ENCODE measurements at places on chromosomes 2 and 18.

DNA sequence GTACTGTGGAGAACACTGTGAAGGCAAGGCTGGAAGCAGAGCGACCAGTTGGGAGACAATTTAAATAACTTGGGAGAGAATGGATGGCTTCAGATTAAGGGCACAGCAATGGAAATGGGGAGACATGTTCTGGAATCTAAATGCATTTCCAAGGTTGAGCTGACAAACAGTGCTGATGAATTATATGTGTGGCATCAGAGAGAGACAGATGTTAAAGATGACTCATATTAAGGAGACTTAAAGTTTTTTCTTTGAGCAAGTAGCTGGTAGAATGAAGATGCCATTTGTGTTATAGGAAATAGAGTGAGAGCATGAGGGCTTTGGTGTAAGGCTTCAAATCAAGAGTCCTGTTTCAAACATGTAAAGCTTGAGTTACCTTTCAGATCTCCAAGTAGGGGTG is 441.8 kb downstream of the SETBP1 start:
- DNase-seq: no peak

GRCh38 chr2:75801234-75801982 is 90.7 kb upstream of the GCFC2 start:
- DNase-seq: no peak

- DNase-seq: no peak
Measured at GRCh38 chr2:203751685-203752271, 45.3 kb downstream of the CD28 start.

DNA sequence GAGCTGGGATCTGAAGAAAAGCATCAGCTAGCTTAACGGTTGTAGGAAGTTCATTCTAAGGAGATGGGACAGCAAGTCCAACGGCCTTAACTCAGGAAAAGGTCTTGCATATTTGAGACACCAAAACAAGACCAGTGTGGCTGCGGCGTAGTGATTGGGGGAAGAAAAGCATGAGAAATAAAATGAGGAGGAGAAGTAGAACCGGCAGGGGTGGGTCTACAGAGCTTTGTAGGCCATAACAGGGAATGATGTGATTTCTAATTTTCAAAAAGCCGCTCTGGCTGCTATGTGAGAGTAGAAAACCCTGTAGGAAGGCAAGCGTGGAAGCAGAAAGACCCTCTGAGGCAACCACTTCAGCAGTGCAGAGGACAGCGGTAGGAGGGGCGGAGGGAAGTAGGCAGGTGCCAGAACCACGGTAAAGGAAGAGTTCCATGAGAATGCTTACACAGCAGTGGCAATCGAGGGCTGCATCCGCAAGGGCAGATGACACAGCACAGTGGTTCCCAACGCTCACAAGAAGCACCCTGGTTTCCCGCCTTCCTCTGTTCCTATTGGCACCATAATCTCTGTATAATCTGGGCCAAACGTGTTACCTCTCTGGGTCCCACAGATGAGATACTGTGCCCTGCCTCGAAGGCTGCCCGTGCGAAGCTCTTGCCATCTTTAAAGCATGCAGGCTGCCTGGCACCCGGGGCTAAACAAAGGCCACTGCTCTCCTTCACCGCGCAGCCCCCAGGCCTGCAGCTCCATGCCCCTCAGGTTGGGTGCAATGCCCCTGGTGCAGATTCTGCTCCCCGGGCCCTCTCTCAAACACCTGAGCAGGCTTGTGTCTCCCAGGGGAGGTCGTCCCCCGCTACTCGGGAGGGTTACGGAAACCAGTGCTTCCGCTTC is 795 bp downstream of the ANKRD39 start:
- no peak for DNase-seq

GRCh38 chr18:77505499-77505898 is 255.9 kb downstream of the GALR1 start:
- no peak for DNase-seq

DNA sequence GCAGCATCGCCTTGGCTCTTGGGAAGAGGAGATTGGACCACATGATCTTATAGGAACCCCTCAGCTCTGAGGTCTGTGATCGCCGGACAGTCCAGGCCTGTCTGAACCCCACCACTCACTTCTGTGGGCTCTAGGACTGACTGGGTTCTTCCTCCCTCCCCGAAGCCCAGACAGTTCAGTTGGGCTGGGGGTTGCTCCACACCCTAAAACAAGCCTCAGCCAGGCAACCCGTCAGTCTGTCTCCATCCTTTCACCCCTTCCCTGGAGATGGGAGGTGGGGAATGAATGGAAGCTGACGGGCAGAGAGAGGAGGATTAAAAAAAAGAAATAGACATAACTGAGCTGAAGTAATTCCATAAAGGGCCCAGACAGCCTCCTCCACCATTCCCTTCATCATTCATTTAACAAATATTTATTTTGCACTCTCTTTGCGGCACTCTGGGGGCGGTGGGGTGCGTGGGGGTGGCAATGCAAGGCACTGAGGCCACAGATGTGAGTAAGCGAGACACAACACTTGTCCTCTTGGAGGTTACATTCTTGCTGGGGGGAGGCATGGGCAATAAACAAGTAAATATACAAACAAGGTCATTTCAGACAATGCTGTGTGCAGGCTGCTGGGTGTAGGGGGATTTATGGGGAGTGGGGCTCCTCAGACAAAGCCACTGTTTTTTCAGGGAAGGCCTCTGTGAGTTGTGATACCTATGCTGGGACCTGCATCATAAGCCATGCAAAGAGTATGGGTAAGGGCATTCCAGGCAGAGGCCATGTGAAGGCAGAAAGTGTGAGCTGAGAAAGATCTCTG is 12.9 kb downstream of the WNT10A start:
- DNase-seq: no peak

- no peak for DNase-seq
Measured at GRCh38 chr2:171540437-171540836, 18.2 kb downstream of the CYBRD1 start.

DNA sequence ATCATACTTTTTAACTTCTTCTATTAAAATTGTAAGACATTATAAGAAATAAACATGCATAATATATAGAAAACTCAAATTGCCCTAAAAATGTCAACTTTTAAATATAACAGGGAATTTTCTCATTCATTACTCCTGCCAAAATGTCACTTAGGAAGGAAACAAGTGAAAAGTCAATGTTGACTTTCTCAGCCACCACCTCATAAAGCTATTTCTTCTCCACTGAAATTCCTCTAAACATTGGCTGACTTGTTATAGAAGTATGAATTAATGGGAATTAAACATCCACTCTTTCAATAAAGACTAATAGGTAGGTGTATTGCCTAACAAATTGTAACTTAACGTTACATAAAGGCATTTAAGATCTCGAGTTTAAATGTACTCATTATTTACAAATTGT is 499.7 kb upstream of the SYT4 start:
- DNase-seq: no peak

GRCh38 chr2:101190747-101191516 is 39.8 kb upstream of the TBC1D8 start:
- no peak for DNase-seq

- no peak for DNase-seq
Measured at GRCh38 chr2:179981085-179981484, 26.0 kb downstream of the CWC22 start.

DNA sequence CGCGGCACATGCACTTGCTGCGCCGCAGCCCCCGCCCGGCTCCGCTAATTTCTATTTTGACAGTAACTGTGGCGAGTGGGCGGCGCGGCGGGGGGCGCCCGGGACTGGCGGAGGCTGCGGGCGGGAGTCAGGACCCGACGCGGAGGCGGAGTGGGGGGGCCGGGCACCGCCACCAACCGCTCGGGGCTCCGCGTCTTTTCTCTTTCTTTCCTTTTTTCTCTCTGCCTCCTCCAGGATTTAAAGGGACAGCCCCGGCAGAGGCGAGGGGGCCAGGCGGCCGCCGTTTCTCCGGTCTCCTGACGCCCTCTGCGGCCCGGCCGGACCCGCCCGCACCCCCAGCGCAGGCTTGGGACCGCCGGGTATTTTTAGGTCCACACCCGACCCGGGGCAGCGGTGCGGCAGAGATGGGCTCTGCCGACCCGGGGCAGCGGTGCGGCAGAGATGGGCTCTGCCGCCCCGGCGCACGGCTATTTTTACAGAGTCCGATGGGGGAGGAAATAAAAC is 460 bp upstream of the ZBTB7C start:
- no peak for DNase-seq

DNA sequence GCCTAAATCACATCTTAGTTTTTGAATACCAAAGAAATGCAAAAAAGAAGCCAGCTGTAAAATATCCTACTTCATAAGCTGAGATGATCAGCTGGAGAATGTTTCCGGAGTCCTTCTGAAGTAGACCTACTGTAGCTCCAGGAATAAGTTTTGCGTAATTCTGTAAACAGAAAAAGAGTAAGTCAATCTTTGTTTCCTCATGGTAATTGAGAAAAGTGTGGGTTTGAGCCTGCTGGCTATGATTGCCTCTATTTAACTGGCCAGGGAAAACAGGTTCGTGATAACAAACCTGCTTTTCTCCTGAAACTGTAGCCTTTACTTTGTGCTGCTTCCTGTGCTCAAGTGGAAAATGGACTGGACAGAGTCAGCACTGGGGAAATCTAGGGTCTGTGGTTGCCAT is 58.2 kb downstream of the ITGB6 start:
- no peak for DNase-seq

DNA sequence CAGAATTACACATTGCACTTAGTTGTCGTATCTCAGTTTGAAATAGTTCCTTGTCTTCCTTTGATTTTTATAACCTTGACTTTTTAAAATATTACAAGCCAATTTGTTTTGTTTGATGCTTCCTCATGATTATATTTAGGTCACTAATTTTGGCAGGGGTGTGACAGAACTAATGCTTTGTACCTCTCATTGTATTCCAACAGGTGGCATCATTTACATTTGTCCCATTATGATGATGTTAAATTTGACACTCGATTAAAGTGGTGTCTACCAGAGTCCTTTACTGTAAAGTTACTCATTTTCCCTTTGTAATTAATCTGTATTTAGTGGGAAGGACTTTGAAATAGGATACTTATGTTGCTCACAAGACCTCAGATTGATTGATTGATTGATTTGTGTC is 21.5 kb upstream of the MFSD2B start:
- no peak for DNase-seq

DNA sequence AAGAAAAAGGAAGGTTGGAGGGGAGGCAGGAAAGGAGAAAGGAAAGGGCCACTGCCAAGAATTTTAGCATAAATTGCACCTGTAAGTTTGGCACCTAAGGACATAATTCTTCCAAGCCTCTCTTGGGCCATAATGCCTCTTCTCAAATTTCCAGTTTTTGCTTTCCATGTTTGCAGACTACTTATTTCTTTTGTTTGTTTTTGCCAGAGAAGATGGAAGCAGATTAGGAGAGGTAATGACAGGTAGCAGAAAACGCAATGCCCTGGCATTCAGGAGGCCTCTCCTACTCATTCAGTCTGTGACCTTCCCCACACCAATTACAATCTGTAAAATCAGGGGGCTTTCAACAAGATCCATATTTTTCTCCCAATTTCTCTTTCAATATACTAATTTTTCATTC is 56.8 kb downstream of the MRPL33 start:
- DNase-seq: no peak

DNA sequence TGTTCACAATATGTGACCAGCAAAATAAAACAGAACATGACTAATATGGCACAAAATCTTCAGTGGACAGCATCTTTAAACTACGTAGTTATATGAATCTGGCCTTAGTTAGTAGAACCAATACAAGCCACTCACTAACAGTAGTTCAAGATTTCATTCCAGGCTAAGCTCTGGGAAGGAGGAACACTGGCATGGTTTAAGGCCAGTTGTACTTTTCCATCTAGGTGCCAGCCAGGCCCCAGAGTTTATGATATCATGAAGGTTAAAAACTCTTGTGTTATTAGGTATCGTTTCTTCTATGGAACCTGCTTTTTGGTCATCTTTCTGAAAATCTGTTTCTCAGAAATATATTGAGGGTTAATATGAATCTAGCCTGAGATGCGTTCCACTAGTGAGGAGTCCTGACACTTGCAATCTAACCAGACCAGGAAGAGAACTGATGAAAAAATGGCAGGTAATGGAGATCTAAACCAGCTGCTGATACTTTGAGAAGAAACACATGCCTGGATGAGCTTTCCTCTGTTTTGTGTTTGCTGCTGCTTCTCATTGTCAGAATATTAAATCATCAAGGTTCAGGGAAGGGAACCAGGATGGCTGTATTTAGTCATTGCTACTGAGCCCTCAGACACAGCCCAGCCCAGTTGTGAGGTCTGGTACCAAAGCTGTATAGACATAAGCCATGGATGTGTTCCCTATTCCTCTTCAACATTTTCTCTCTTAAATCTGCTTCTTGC is 182.8 kb upstream of the SETBP1 start:
- DNase-seq: no peak

GRCh38 chr2:109528811-109529501 is 84.8 kb downstream of the SEPTIN10 start:
- no peak for DNase-seq

DNA sequence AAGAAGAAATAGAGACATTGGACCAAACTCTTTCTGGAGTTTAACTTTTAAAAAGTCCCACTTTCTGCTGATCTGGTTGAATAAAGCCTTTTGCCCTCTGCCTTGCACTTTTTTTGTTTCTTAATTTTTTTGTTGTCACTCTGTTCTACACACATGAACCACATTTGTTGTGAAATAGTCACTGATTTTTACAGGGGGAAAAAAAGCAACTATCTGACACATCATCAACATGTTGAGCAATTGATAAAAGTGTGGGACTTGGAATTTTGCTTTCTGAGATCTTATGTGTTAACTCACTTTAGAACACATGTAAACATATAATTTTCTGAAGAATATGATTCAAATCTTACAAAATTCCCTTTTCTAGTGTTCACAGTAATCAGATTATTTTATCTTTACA is 414.8 kb upstream of the FIGN start:
- no peak for DNase-seq

GRCh38 chr2:197324801-197325200 is 14.2 kb upstream of the ANKRD44 start:
- DNase-seq: no peak

DNA sequence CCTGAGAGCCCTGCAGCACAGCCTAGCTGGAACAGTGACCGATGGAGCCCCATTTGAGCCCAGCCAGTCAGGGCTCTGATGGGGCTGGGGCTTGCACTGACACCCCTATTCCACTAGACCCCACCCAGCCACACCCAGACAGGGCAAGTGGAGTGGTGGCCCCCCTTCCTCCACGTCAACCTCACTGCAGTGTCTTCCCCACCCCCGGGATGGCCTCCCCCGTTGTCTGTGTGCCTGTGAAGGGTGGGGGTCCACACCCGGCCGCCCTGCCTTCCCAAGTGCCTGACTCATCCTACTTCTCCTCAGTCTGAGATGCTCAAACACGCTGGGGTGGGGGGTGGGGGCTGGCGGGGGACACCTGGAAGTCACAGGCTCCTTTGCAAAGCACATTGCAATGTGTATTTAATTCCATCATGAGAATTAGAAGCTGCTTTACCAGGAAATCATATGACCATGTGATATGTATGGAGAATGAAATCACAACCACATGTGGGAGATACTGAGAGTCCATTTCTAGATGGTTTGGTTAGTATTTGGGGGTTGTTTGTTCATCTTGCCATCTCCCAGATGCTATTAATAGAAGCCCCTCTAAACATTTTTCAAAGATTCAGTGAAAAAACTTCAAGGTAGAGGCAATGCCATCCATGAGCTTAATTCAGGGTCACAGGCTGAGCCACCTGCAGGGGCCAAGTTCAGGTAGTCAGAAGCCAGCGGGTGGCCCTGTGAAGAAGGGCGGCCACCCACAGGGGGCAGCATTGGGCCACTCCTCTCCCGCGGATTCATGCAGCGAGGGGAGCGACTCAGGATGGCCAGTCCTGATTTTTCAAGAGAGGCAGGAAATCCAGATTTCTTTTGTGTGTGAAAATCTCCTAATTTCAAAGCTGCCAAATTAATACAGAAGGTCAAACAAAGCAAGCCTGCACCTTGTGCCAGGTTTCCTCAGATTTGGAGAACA is 22.7 kb upstream of the GMPPA start:
- DNase-seq: no peak

- DNase-seq: no peak
Measured at GRCh38 chr2:207219676-207220501, 54.1 kb upstream of the KLF7 start.

- no peak for DNase-seq
Measured at GRCh38 chr2:30147196-30147714, 448 bp downstream of the YPEL5 start.

Measured in left renal cortex interstitium (tissue), 4 donors.